Upper lobe of left lung (tissue), 6 donors: ENCODE measurements at places on chromosomes 12 and 14. TPM values are rescaled to one million over a fixed set of nuclear protein-coding genes. Genes with fewer than 3 reads are reported as not detected.

DNA sequence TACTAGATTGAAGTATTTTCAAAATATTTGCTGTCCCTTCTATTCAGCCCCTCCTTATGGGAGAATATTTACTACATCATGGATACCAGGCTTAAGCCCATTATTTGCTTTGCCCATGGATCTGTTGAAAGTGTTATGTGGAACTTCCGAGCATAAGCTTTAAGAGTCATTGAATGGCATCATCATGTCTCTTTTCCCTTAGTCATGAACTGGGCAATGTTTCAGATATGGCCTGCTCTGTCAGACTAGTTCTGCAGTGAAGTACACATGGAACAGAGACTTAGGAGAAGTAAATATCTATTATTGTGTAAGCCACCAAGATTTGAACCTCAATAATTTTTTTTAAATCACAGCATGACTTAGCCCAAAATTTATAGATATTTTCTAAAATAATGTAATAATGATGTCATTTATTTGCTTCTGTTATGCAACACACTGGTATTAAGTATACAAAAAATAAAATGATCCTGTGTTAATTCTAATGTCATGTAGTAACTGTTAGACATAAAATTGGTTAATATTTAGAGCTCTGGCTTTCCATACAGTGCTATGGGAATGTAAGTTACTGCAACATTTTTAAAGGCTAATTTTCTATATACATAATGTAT lies 1097.3 kb downstream of the SLC16A7 start:
- DNase-seq: no peak

DNA sequence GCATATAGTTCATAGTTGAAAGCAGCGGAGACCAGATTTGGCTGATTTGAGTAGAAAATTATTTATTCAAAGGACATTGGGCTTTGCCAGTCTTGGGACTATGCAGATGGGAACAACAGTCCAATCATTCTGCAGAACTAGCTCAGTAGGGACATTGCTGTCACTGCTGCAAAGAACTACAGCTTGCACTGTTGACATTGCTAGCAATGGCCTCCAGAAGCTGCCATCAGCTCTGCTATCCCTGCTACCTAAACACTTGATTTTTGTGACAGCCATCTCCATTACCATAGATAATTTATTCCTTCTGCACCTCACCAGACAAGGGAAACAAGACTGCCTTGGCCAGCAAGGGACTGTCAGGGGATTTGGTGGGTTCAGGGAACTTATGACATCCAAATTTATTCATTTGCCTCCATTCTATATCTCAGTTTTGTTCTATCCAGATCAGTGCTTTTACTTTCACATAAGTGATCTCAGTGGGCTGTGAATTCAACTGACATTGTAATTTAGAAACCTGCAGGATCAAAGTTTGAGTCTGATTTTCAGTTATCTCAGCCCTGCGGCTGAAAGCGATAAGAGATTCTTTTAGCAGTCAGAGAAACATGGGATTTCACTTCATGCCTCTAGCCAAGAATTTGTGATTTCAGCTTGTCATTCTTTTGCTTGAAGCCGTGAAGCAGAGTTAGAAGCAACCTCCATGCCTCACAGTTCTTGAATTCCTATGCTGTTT lies 136.7 kb upstream of the FBXO33 start:
- no peak for DNase-seq

DNA sequence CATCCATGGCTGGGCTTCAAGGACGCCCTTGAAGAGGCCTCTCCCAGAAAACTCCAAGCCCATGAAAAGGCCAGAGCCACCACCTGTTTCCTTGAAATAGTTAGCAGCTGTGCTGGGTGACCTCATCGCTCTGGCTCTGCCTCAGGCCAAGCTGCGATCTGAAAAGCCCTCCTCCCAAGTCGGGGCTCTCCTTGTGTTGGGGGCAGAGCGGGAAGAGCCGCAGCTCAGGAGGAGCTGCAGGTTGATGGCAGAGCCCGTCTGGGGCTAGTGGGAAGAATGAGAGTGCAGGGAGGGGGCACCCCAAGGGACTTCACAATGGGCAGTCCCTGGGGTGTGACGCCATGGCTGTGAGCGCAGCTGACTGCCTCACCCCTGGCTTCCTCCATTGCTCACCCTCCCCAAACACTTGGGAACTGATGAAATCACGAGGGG lies 50.0 kb upstream of the STON2 start:
- DNase-seq: peak; percentile 41

DNA sequence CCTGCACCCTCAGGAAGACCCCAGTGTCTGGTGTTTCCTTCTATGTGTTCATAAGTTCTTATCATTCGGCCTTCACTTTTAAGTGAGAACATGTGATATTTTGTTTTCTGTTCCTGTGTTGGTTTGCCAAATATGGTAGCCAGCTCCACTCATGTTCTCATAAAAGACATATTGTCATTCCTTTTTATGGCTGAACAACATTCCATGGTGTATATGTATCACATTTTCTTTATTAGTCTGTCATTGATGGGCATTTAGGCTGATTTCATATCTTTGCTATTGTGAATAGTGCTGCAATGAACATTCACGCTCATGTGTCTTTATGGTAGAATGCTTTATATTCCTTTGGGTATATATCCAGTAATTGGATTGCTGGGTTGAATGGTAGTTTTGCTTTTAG lies 645.1 kb downstream of the SLC16A7 start:
- no peak for DNase-seq

- DNase-seq: peak; percentile 48
Observed at GRCh38 chr12:50275556-50275955, 7.8 kb downstream of the LIMA1 start.

DNA sequence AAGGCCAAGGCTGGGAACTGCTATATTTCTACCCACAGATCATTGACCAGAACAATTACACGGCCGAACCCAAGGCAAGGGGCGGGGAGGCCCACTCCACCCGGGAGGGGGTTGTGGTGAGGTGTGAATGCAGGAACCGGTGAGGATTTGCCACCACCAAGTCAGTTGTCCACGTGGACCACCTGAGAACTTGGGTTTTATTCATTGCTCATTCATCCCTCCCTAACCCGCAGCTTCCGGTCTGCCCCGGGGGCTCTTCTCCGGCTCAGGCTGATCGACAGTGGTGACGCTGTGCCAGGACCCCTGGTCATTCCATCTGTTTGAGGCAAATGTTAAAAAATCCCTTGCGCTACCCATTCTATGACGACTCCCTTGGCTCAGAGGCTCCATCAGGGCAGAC lies 127.7 kb upstream of the RTL1 start:
- no peak for DNase-seq

- DNase-seq: no peak
Observed at GRCh38 chr14:93648440-93649168, 139.7 kb downstream of the PRIMA1 start.

- DNase-seq: no peak
Observed at GRCh38 chr12:12008232-12008850, 62.4 kb upstream of the BCL2L14 start.

DNA sequence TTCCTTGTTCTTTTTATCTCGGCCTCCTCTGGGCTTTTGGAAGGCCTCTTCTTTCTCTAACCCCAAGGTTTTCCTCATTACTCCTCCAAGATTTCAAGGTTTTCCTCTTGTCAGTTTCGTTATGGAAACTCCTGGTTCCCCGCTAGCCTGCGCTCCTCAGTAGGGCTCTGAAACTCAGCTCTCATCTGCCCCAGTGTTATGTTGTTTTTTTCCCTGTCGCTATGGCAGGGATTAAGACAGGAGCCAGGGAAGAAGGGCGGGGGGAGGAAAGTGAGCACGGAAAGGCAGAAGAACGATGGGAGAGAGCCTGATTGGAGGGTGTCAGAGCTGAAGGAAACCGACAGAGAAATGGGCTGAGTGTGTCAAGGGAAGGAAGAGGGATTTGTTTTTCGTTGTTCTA lies 26.5 kb upstream of the JDP2 start:
- no peak for DNase-seq

- DNase-seq: peak; percentile 85
Observed at GRCh38 chr12:56599797-56600196, 30.3 kb downstream of the BAZ2A start.

DNA sequence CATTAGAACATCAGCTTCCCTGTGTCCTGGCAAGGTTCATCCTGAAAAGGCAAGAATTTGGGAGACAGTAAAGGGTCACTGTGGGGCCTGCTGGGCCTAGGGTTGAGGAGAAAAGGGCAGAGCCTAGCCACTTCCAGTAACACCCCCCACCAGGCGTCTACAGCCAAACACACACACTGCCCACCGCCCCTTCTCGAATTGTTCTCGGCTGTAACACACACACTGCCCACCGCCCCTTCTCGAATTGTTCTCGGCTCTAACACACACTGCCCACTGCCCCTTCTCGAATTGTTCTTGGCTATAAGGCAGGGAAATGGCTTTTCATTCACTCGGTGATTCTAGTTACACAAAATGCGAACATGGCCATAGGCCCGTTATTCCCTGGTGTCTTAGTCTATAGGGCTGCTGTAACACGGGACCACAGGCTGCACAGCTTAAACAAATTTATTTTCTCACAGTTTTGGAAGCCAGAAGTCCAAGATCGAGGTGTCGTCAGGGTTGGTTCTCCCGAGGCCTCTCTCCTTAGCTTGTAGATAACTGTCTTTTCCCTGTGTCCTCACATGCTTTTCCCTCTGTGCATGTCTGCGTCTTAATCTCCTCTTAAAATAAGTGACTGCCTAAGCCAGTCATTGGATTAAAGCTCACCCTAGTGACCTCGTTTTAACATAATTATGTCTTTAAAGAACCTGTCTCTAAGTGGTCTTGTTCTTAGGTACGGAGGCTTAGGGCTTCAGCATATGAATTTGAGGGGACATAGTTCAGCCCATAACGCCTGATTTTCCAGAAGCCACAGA lies 171.0 kb downstream of the ADGRD1 start:
- DNase-seq: no peak

DNA sequence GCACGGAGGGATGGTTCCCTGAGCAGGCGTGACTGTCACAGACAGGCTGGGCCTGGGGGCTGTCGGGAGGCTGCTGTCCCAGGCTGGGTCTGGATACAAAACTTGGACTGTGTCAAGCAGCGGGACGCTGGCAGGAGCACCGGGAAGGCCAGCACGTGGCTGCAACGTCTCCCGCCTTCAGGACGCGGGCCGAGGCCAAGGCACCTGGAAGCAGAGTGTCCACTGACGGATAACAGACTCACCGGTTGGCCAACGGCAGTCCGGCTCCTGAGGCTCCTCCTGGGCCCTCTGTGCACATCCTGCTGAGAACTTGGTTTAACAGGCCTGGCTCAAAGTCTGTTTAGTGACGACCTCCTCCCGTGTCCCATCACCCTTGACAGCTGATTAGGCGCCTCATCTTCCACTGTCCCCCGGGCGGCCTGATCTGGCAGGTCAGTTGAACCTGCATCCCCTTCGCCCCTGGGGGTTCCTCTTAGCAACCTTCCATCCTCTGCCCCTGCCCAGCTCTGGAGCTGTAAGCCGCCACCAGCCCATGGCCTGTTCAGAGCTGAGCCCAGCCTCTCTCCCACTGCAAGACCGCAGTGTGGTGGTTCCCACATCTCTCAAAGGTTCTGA lies 2.5 kb downstream of the XRCC3 start:
- peak; percentile 84 for DNase-seq

DNA sequence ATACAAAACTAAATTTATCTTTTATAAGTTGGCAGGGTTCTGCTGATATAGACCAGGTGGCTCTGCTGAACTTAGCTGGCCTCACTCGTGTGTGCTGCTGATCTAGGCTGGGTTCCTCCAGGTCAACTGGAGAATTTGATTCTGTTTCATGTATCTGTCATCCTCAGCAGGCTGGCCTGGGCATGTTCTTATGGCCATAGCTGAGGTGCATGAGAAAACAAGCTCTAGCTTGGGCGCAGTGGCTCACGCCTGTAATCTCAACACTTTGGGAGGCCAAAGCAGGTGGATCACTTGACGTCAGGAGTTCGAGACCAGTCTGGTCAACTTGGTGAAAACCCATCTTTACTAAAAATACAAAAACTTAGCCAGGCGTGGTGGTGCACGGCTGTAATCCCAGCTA lies 24.3 kb upstream of the BCL2L14 start:
- no peak for DNase-seq

DNA sequence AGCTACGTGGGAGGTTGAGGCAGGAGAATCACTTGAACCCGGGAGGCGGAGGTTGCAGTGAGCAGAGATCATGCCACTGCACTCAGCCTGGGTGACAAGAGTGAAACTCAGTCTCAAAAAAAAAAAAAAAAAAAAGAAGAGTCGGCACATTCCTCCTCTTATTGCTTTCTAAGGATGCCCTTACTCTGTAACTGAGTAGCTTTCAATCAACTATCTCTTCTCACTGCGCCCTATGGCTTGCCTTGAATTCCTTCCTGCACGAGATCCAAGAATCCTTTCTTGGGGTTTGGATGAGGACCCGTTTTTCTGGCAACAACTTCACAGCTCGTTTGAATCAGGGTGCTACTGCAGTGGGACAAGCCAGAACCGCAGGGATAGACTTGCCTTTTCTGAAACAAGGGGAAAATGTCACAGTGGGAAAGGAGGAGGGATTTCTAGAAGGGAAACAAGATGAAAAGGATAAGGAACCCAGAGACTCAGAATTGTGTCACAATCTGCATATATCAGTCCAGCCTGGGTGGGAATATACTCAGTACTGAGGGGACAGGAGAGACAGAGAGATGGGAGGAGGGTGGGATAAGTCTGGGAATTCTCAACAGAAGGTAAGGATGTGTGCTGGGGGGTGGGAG lies 16.1 kb upstream of the RND1 start:
- no peak for DNase-seq

GRCh38 chr12:72075891-72076557 lies 137.4 kb downstream of the TPH2 start:
- DNase-seq: no peak

GRCh38 chr12:96448300-96448699 lies 41.1 kb upstream of the CFAP54 start:
- no peak for DNase-seq

DNA sequence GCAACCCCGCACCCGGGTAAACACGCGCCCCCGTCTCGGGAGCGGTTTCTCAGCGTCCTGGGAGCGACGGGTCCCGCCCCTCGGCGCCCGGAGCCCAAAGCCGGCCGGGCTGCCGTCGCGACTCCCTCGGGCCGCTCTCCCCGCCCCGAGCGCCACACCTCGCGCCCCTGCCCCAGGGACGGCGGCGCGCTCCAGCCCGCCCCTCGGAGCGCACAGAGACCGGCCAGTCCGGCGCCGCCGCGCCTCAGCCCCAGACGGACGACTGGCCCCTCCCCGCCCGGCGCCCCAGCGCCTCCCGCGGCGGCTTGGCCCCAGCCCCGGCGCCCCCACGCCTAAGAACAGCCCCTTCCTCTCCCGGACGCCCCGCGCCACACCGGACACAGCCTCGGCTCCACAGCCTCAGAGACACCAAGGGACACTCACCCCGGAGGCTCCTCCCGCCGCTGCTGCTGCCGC lies 411 bp downstream of the BTBD7 start:
- DNase-seq: peak; percentile 69

DNA sequence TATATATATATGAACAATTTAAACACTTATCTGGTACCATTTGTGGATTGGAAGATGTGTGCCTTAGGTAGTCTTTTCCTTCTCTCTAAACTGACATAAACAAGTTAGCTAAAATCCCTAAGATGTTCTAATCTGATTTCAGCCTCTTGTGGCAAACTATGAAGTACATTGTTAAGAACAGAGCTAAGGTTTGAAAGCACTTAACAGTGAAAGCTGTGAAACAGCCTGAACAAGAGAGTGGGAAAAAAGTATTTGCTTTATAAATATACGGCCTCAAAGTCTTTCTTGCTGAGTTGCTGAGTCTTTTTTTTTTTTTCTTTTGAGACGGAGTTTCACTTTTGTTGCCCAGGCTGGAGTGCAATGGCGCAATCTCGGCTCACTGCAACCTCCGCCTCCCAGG lies 53.7 kb upstream of the PELI2 start:
- DNase-seq: no peak

The TMEM253 gene
- total RNA-seq: 0.94 TPM

The USP44 gene
- total RNA-seq: 4.2 TPM

The SERPINA9 gene
- total RNA-seq: 0.14 TPM

The GRIN2B gene
- 0.27 TPM for total RNA-seq

The GPR137C gene
- total RNA-seq: 0.43 TPM

The MYF5 gene
- total RNA-seq: not detected

The KRT4 gene
- 34.5 TPM for total RNA-seq

The HOXC5 gene
- not detected for total RNA-seq

The PAX9 gene
- 2.3 TPM for total RNA-seq
